H9 (cell line): ENCODE measurements at places on chromosomes 6 and 20. TPM values are rescaled to one million over a fixed set of nuclear protein-coding genes. Genes with fewer than 3 reads are reported as not detected.
A peak's percentile ranks its signal among the peaks of the same experiment; 100 is the strongest.

CSE1L gene
- 244 and 246 TPM in 2 replicates for total RNA-seq

PAK5 gene
- total RNA-seq: 0.20 and 0.37 TPM in 2 replicates

RIMS4 gene
- total RNA-seq: 15.5 and 16.3 TPM in 2 replicates

SLC22A2 gene
- 0.86 and 1.0 TPM in 2 replicates for total RNA-seq

GRCh38 chr6:12371641-12372146 is 81.5 kb downstream of the EDN1 start:
- no peak for DNase-seq

- no peak for DNase-seq
These were observed 577 bp upstream of the SCAND1 start for GRCh38 chr20:35954907-35955251.

- DNase-seq: no peak
These were observed 8.2 kb downstream of the PPP1R14C start for GRCh38 chr6:150150821-150151646.

GRCh38 chr6:72048080-72048479 is 161.7 kb downstream of the RIMS1 start:
- DNase-seq: no peak

DNA sequence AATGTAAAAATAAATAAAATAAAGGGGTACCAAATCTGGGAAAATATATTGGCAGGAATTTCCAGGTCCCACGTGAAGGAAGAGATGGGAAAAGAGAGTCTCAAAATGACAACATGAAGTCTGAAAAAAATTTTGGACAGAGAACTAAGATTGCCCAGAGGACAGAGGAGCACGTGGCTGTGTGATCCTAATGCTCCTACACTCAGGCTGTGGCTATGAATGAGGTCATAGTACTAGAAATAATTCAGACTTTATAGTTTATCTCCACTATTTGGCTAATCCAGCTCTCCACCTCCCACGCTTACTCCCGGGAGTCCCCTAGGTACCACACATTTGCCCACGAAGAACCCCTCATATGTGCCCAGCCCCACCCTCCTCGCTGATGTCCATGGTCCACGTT is 42.8 kb upstream of the STMND1 start:
- DNase-seq: no peak

DNA sequence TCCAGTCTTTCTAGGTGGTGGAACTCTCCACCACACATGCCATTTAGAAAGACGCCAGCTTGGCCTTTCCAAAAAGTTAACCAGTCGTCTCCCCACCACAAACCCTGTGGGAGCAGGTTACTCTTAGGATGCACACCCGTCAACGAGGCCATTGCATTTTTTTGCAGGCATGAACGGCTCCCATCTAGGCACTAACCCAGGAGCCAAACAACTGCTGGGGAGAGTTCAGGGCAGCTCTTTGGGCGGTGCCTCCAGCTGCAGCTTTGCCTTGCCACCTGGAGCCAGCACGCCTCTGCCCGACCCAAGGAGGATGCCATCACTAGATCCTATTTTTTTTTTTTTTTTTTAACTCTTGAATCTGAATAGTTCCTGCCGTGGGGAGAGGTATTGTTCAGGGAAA is 39.9 kb downstream of the TBC1D7 start:
- DNase-seq: no peak

- no peak for DNase-seq
These were observed 171.1 kb downstream of the MCHR2 start for GRCh38 chr6:99822741-99823512.

DNA sequence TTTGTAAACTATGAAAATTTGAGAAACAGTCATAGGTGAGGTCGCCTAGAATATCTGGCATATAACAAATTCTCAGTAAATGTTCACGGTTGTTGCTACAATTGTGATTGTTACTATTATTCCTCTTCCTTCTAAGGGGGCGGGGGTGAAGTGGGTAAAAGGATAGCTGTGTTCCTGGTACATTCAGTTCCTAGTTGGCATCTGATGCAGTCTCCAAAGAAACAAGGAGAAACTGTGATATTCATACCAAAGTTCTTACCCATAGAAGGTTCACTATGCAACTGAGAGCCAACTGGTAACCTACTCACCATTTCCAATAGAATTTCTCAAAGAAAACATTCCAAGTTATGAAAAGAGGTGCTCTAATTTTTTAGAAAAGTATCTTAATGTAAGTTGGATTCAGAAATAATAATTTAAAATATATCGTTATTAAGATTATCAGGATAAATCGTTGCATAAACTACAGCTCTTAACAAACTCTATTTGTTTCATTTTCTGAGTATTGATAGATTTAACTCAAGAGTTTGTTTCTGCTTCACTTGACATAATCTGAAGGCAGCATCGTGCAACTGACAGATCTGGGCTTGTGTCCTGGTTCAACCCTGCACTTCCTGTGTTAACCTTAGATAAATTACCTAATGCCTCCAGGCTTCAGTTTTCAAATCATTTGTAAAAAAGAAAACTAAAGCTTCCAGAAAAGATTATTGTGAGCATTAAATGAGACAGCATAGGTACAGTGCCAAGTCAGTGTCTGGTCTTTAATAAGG is 13.3 kb upstream of the MAP7 start:
- DNase-seq: no peak

- peak; percentile 60 for DNase-seq
These were observed 16.9 kb upstream of the PTCRA start for GRCh38 chr6:42898891-42899361.

DNA sequence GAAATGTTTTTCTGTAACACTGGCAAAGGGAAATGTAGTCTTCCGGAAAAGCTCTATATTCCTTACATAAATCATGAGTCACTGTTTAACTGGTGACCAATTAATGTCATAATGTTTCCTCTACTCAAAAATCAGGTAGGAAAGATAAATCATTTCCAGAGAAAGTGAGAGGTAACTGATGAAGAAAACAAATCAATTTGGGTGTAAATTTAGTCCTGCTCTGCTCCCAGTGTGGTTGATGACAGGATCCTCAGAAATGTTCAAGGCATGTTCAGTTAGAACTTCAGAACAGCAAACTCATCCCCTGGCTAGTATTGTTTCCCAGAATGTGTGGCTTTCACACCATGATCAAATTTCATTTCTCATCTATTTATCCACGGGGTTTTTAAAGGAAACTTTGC is 38.8 kb upstream of the SPACA1 start:
- DNase-seq: no peak

- no peak for DNase-seq
These were observed 10.8 kb downstream of the CDYL start for GRCh38 chr6:4786996-4787395.

DNA sequence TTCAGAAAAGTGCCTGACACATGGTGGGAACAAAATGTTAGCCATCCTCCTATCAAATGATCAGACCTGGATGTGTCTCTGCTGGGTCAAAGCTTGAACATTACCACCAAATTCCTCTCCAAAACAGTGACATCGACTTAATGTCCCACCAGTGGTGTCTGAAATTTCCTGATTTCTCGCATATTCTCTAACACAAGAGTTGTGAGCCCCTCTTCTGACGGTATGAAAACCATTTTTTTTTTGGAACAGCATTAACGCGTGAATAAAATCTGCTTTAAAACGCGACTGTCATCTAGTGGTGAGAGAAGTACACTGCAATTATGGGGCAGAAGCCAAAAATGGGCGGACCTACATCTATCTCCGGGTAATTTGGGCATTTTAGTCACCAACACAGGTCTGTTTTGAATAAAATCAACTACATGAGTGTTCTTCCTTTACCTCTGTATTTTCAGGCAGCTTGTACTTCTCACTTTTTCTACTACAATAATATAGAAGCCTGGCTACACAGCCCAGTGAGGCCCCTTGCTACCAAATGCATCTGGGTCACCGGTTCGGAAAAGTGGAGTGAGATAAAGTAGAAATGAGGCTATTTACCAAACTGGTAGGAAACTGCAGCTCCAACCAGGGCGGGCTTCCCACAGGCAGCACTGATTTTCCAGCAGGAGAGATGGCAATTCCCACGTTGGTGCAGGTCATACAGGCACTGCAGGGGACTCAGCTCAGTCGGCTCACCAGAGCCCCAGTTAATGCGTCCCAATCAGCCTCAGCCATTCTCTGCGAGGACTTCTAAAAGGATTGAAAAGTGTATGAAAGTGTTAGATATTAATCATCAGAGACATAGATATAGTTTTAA is 27.4 kb downstream of the MGME1 start:
- DNase-seq: no peak

DNA sequence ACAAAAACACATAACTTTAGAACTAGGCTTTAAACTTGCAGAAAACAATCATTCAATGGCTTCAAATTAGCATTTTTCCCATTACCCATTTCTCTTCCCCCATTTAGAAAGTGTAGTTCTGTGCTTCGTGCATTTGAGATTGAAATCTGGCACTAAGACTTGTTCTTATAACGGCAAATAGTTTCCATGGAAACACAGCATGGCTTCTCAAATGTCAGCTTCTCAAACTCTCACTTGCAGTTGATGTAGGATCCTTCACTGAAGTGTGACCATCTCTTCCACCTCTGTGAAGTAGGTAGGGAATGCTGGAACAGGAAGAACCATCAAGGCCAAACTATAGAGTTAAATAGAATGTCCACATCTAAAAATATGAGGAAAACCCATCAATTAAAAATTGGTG is 52.2 kb downstream of the MANEA start:
- DNase-seq: no peak

DNA sequence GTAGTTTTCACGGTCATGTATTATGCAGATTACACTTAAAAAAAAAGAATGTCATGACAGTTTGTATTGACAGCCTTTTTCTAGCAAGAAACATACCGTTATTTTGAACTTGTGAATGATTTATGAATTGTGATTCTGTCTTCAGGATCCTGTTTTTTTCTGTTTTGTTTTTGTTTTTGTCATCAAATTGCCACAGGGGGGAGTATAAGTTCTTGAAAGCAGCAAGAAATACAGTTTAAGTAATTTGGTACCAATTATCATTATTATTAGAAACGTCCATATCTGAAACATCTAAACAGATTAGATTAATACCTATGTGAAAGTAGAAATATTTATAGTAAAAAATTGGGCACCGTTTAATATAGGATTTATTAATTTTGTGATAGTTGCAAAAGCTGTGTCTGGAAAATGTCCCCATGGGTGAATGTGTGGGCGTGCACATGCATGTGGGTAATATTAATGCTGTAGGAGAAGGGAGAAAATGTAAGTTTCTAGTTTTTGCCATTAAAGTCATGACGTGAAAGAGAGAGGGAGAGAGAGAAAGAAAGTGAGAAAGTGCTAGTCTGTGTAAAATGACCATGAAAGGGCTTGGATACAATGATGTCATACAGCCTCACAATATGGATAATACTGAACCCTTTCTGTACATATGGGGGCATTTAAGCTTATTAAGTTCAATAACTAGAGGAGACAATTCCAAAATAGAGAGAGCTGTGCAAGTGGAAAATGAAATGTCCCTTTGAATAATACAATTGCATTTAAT is 9.4 kb upstream of the CCN2 start:
- no peak for DNase-seq

DNA sequence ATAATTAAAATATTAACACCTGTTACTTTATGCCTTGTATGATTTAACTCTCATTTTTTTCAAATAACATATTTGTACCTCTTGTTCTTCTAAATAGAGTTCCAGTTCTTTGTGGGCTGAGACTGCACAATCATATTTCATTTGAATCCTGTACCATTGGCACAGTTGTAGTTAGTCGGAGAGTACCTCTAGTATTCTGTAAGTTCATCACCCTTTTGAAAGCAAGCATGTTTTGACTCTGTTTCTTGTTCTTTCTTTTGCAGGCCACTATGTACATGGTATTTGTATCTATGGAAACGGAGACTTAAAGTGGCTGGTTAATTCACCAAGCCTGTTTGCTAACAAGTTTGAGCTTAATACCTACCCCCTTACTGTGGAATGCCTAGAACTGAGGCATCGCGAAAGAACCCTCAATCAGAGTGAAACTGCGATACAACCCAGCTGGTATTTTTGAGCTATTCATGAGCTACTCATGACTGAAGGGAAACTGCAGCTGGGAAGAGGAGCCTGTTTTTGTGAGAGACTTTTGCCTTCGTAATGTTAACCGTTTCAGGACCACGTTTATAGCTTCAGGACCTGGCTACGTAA is 68.2 kb downstream of the C6orf52 start:
- DNase-seq: no peak

GRCh38 chr6:13953061-13953705 is 28.4 kb downstream of the RNF182 start:
- no peak for DNase-seq

GRCh38 chr20:25538838-25539665 is 46.3 kb downstream of the NINL start:
- no peak for DNase-seq

DNA sequence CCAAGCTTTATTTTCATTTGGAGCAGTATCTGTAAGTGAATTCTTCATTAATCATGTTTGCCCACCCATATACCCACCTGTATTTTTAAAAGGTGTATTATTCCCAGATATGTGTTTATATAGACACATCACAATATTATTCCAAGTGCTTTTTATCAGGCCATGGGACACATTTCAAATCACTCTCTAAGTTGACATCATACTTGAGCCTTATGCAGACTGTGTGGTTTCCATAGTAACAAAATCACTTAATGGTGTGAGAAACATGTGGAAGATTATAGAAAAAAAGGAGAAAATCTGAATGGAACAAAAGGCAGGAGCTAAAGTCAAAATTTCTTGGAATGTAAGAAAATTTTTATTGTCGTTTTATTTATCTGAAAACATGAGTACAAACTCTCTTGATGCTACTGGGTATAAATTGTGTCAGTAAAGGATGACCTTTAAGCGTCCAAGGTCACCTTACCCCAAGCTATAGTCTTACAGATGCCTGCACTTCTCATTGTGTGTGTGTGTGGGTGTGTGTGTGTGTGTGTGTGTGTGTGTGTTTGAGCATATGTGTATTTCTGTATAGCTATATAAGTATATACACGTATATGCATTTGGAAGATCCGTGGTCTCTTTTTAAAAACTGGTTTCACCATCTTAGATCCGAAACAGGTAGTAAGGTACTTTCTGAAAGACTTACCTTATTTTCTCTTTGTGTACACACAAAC is 79.8 kb upstream of the CCN6 start:
- DNase-seq: no peak

DNA sequence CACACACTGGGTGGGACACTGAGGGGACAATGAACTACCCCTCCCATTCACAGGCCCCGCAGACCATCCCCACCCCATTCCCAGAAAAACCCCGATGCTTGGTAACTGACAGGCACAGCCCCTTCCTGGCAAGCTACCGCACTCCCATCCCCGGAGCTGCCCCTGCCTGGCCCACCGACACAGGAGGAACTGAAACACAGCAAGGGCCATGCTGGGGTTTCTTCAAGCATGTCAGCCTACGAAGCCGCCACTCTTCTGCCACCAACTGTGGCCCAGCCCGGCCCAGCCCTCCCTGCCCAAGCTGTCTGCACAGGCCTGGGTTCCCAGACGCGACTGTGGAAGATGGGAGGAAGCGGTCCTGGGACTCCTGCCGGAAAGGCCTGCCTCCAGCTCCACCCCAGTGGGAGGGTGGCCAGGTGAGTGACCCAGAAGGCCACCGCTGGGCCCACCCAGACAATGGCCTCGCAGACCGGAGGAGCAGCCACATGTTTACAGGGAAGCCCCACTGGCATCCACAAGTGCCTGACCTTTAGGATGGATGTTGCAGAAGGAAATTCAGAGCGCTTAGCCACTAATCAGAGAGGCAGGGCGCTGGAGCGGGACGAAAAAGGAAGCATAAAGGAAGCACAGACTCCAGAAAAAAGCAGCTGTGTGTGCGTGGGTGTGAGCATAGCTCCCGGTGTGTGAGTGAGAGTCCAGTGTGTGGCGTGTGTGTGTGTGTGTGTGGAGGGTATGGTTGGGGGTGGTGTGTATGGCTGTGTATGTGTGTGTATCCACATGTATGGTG is 91.6 kb downstream of the PRND start:
- no peak for DNase-seq
